ENCODE measurements at places on chromosomes 3 and 15. TPM values are rescaled to one million over a fixed set of nuclear protein-coding genes. Genes with fewer than 3 reads are reported as not detected.

Gene NRROS
- 3.2 TPM for total RNA-seq

Gene A4GNT
- total RNA-seq: not detected

Gene PATL2
- total RNA-seq: under 0.01 TPM

Gene XIRP1
- not detected for total RNA-seq

Gene GOLGA8K
- 0.30 TPM for total RNA-seq

Gene KCNMB2
- 0.46 TPM for total RNA-seq

Gene HAPLN3
- total RNA-seq: 9.0 TPM

Gene CBLB
- 19.8 TPM for total RNA-seq

Gene OXSM
- total RNA-seq: 16.6 TPM

Gene HRG
- total RNA-seq: not detected

Gene PIERCE2
- total RNA-seq: 0.61 TPM

Gene ANKUB1
- 0.32 TPM for total RNA-seq

Gene PPP1R14D
- not detected for total RNA-seq

Gene TNFAIP8L3
- total RNA-seq: 10.2 TPM

Gene TBC1D2B
- 27.5 TPM for total RNA-seq

Gene PLOD2
- 480 TPM for total RNA-seq

Gene CPEB1
- total RNA-seq: not detected

Gene KLHL40
- total RNA-seq: not detected

Gene CNTN3
- 1.5 TPM for total RNA-seq

Gene RTP3
- total RNA-seq: not detected

Gene RTP1
- not detected for total RNA-seq

Gene IL1RAP
- 9.7 TPM for total RNA-seq

Gene NLGN1
- 11.7 TPM for total RNA-seq

Gene GOLGA6L7
- total RNA-seq: not detected

Gene GLCE
- 117 TPM for total RNA-seq

Gene ACSBG1
- not detected for total RNA-seq

Gene MLF1
- 7.9 TPM for total RNA-seq

Gene DGKG
- total RNA-seq: not detected

Gene CGNL1
- total RNA-seq: 19.2 TPM

Gene GUCA1C
- not detected for total RNA-seq

Gene NGLY1
- total RNA-seq: 42.9 TPM

Gene SPATA12
- total RNA-seq: under 0.01 TPM

Gene KCNAB1
- total RNA-seq: 2.0 TPM

Gene ARL14
- not detected for total RNA-seq

Gene AHSG
- total RNA-seq: not detected

Data from epithelial cell of umbilical artery (primary cell).